ELR (cell line): ENCODE measurements at places on chromosomes 11 and 22.

DNA sequence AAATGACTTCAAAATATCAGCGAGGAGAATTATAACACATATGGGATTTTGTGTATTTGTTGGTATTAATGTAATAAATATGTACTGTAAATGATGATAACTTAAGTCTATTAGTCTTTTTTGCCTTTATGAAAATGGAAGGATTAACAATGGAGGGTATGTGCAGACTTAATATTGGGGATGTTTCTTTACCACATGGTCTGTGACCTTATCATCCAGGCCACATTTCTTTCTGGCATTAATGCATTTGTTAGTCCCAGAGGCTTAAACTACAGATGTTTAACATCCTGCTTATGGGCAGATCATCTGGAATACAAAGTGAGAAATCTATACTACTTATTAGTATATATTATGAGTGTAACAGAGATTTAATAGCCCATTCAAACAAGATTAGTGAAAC is 64.6 kb downstream of the SOX6 start:
- DNase-seq = no peak

DNA sequence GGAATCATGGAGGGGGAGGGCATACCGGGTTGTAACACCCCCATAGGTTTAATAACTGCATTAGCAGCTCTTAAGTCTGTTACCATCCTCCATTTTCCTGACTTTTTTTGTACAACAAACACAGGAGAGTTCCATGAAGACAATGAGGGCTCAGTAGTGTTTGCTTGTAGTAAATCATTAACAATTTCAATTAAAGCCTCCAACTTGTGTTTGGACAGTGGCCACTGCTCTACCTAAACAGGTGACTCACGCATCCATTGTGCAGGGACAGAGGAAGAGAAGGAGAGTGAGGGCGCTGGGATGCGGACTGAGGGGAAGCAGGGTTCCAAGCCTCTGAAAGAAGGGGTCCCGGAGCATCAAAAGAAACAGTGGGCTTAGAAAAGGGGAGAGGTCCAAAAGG is 21.3 kb upstream of the MTNR1B start:
- DNase-seq = no peak

DNA sequence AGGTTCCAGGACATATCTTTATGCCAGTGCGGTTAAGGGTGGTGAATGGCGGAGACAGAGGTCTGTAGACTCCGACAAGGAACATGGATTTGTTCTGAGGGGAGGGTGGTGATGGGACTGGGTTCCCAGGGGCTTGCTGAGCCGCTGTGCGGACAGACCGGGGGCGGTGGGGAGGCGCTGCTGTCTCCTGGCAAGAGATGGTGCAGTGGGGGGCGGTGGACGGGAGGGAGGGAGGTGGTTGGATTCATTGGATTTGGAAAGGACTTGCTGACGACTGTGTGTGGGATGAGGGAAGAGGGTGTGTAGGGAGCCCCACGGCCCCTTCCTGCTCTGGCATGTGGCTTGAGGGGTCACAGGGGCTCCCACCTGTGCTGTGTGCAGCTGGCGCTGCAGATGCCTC is 43.2 kb downstream of the FLRT1 start:
- DNase-seq = no peak

GRCh38 chr11:68878022-68878421 is 25.6 kb downstream of the MRPL21 start:
- no peak for DNase-seq

DNA sequence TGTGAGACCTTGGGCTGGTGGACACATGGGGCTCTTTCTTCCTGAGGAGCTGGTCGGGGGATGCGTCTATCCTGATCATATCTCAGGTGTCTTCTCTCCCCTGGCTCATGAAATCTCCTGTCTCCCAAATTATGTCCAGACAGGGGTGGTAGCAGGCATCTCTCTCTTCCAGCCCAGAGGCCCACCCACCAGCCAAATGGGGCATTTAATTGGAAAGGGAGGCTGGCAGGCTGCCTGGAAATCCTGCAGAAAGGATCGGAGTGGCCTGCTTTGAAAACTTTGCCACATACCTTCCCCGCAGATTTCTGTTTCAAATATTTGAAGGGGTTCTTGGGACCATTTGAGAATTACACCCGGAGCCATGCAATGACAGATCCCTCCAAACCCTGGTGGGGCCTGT is 37.4 kb downstream of the SMIM38 start:
- DNase-seq = no peak

DNA sequence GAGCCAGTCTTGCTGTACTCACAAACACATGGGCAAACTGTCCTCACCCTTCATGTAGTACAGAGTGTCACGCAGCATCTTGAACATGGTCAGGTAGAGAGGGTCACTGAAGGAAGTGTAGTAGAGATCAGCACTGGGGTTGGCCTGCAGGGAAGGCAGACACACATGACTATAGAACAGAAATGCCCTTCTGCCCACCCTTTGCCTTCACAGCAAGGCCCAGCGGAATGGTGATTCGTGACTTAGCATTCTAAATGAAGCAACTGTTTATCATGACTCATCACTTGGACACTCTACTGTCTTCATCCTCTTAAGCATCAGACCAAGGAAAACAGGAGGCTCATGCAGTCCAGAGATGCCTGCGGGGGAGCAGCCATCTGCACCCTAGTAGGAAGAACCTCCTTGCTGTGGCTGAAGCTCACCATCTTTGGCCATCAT is 33.4 kb downstream of the SERPIND1 start:
- DNase-seq = peak; percentile 97

DNA sequence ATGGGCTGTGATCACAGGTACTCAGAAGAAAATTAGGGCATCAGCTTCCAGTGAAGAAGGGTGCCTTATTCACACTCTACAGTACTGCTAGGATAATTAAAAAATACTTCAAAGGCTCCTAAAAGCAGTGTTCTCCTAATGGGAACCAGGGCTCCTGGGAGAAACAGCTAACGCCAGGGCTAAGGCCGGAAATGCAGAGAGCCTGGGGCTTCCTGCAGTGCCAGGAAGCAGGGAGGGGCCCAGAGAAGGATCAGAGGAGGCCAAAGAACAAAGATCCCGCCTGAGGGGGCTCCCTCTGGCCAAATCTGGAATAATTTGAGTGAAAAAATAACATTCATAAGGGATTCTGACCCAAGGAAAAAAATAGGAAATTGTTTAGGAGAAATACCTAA is 27.5 kb downstream of the TOLLIP start:
- DNase-seq = no peak

GRCh38 chr22:44109416-44109815 is 71.3 kb upstream of the PARVG start:
- DNase-seq = no peak

GRCh38 chr11:111871693-111872161 is 346 bp upstream of the ALG9 start:
- peak; percentile 12 for DNase-seq

GRCh38 chr11:23236826-23237555 is 376.7 kb upstream of the CCDC179 start:
- DNase-seq = no peak

GRCh38 chr22:30024231-30024630 is 56.0 kb upstream of the HORMAD2 start:
- no peak for DNase-seq

DNA sequence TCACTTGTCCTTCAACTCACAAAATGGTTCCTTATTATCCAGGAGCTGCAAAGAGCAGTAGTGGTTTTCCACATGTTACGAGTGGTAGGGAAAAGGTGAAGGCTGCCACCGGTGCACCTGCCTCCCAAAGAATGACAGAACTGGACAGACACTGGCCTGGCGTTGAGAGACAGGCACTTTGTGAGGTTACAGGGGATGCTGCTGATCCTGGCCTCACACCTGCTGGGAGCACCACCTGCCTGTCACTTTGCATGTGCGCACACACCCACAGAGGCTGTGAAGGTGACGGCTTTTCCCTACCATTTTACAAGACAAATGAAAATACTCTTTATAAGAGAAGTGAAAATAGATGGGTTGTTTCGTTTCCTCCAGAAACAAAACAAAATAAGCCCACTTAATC is 175.3 kb upstream of the B3GAT1 start:
- no peak for DNase-seq

DNA sequence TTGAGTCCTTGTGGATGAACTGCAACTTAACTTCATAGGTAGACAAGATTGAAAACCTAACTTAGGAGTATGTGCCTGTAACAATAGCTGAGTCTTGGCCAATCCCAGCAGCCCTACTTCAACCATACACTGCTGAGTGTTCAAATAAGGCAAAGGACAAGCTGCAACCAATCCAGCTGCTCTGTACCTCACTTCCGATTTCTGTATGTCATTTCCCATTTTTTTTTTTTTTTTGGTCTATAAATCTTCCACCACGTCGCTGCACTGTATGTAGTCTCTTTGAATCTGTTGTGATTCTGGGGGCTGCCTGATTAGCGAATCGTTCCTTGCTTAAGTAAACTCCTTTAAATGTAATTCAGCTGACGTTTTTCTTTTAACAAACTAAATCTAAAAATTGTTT is 35.4 kb upstream of the FLI1 start:
- peak; percentile 45 for DNase-seq

GRCh38 chr22:41237036-41237706 is 3.6 kb downstream of the CHADL start:
- no peak for DNase-seq

- no peak for DNase-seq
Measured at GRCh38 chr11:59999691-60000090, 17.3 kb upstream of the OOSP4B start.

- no peak for DNase-seq
Measured at GRCh38 chr11:92739491-92739890, 230.0 kb upstream of the MTNR1B start.

DNA sequence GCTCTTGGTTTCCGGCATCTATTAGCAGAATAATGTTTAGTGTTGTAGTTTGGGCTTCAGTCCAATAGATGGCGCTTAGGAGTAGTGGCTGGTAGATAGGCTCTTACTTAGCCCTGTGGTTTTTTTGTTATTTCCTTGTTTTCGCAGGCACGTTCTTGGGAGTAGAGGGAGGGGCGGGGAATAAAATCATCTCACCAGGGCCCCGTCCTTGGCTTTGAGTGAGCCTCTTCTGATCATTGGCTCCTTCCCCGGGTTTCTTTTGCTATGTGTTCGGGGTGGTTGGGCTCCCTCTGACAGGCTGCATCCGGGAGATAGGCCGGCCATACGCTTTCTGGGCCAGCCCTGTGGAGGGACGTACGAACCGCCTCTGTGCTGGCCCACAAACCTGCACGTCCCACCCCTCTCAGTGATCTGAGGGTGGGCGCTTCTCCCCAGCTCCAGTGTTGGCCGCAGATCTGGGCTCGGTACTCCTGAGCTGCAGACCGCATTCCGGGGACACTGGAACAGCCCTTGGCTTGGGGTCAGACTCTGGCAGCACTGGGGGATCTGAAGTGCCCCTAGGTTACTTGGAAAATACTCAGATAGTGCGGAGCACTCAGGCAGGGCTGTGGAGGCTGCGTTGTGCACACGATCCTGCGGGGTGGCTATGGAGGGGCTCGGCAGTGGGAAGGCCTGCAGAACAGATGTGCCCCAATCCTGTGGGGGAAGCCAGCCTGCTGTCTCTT is 217.0 kb downstream of the DYNC2H1 start:
- peak; percentile 82 for DNase-seq

- DNase-seq = no peak
Measured at GRCh38 chr11:115145324-115145723, 358.9 kb downstream of the CADM1 start.

DNA sequence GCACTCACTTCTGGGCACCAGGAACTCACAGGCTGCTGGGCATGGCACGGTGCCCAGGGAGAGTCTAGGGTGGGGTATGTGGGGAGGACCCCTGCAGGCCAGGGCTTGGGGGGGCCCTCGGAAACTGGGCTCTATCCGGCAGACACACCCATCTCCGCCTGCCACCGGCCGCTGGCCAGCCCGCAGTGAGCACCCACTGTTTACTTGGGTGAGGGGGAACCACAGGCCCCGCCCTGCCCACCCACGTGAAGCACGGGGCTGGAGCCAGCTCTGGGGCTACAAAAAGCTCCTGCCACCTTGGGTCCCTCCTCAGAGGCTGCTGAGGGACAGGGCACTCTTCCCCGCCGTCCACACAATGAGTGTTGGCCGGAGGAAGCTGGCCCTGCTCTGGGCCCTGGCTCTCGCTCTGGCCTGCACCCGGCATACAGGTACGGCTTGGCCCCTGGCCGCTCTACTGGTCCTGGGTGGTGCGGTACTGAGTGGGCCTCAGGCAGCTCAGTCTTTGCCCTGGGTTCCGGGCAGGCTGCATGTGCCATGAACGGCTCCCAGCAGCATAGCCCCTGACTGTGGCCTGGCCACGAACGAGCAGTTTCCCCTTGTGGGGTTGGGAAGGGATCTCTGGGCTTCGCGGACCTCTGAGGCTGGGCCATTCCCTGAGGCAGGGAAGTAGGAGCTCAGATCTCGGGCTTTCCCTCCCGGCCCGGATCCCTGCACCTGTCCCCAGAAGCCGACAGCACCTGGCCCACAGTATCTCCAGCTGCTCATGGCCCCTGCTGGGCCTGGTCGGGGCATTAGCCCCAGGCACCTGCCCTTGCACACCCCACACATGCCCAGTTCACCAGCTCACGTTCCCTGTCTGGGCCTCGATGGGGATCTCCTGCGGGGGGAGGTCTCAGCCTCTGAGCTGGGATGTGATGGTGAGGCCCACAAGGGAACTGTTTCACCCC is at the start of gene MUC5AC:
Gene MUC5AC, plus strand, starts transcription at position 309 of the 947 bp plus-strand sequence. Its CDS starts 47 bp downstream, at position 356.
- no peak for DNase-seq

- DNase-seq = no peak
Measured at GRCh38 chr11:72591785-72592502, 82.3 kb downstream of the PDE2A start.

- DNase-seq = peak; percentile 14
Measured at GRCh38 chr11:14973621-14974514, 1.7 kb upstream of the CALCA start.

- DNase-seq = no peak
Measured at GRCh38 chr22:36224245-36224644, 15.1 kb downstream of the APOL2 start.

DNA sequence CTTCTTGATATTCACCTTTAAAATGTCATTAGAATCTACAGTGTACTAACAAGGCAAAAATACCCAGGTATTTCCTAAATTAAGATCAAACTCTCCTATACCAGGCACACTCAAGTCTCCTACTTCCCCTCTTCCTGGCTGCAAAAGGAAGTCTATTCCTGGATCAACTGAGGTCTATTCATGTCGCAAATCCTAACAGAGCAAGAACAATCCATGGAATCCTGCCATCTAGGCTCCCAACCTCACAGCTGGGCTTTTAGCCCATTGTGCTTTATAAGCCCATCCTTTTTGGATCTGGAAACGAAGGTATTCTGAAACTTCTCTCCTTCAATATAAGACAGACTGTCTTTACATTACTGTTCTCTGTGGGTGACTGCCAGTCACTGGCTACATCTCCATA is 161.8 kb downstream of the SOX6 start:
- no peak for DNase-seq

- no peak for DNase-seq
Measured at GRCh38 chr11:60195923-60196368, 13.1 kb upstream of the MS4A6A start.

- no peak for DNase-seq
Measured at GRCh38 chr11:111548525-111548924, 8.0 kb downstream of the LAYN start.

GRCh38 chr11:88307749-88308425 is 29.6 kb downstream of the CTSC start:
- DNase-seq = no peak
